Central memory CD8-positive, alpha-beta T cell (primary cell): ENCODE measurements at places on chromosomes 16 and 17.

GRCh38 chr16:58495521-58496331 lies 4.2 kb upstream of the NDRG4 start:
- no peak for DNase-seq

- DNase-seq, result no peak
Measured at GRCh38 chr17:65047941-65048340, 8.6 kb downstream of the GNA13 start.

DNA sequence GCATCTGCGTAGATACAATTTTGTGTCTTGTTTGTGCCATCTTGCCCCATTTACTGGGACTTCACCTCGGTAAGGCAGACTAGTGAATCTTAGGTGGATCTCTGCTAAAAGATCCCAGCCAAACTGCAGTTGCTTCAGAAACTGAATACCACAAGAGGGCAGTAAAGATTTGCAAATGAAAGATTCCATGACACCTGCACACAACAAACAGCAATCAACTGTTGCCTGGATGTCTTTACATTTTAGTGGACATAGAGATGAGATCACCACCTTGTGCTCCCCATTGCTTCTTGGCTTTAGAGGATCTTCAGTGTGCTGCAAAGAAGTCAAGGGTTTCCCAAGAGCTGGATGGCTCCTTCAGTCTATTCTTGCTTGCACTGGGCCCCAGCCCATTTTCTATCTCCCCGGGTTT lies 119.2 kb upstream of the CACNG5 start:
- no peak for DNase-seq

- no peak for DNase-seq
Measured at GRCh38 chr16:19935694-19936093, 51.0 kb upstream of the GPRC5B start.

- DNase-seq, result no peak
Measured at GRCh38 chr17:36546418-36547093, 1.8 kb downstream of the GGNBP2 start.
